Forelimb muscle (tissue), 1 donor: ENCODE measurements at places on chromosomes 6 and 20. TPM values are rescaled to one million over a fixed set of nuclear protein-coding genes. Genes with fewer than 3 reads are reported as not detected.

NCOA3 gene
- 12.9 TPM for polyA plus RNA-seq

COL10A1 gene
- polyA plus RNA-seq, result 0.35 TPM

REM1 gene
- polyA plus RNA-seq, result 5.8 TPM

ARFGEF3 gene
- polyA plus RNA-seq, result 1.7 TPM

BMP2 gene
- polyA plus RNA-seq, result 1.8 TPM

SENP6 gene
- 70.0 TPM for polyA plus RNA-seq

ADTRP gene
- polyA plus RNA-seq, result 0.38 TPM

RALGAPB gene
- 20.0 TPM for polyA plus RNA-seq

RRAGD gene
- 109 TPM for polyA plus RNA-seq

ZNF451 gene
- 23.8 TPM for polyA plus RNA-seq

FYN gene
- 127 TPM for polyA plus RNA-seq

KLHDC3 gene
- 227 TPM for polyA plus RNA-seq

PRDM13 gene
- polyA plus RNA-seq, result not detected

WFDC5 gene
- polyA plus RNA-seq, result not detected

WFDC12 gene
- not detected for polyA plus RNA-seq

OR5V1 gene
- polyA plus RNA-seq, result not detected

SOX12 gene
- polyA plus RNA-seq, result 24.1 TPM

DBNDD2 gene
- 30.5 TPM for polyA plus RNA-seq

RSPO4 gene
- polyA plus RNA-seq, result 0.15 TPM

ENPP4 gene
- polyA plus RNA-seq, result 42.0 TPM

SERINC3 gene
- polyA plus RNA-seq, result 52.6 TPM

NKAPL gene
- polyA plus RNA-seq, result 1.1 TPM

GSTA3 gene
- not detected for polyA plus RNA-seq

XRN2 gene
- 42.3 TPM for polyA plus RNA-seq

C6orf58 gene
- 0.77 TPM for polyA plus RNA-seq

SRMS gene
- not detected for polyA plus RNA-seq

THBD gene
- 4.8 TPM for polyA plus RNA-seq

HTR1E gene
- polyA plus RNA-seq, result not detected
